ENCODE measurements at places on chromosomes 16 and 17.

GRCh38 chr16:53202398-53202797 is 147.6 kb downstream of the CHD9 start:
- no peak for DNase-seq

DNA sequence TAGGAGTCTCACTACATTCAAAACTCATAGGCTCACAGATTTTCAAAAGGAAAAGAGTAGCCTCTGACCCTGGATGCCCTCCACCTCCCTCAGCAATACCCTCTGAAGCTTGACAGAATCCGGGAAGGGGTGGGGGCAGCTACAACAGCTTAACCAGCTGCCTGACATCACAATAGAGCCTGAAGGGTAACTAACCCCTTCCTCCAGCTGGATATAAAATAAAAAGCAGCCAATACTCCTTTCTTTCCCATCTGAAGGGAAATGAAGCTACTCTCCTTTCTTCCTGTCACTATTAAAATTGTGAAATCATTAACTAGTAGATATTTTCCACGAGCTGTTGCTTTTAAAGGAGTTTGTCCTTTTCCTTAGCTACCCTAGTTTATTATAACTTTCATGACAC is 24.0 kb downstream of the USP31 start:
- DNase-seq: no peak

- DNase-seq: no peak
These were observed 40.4 kb upstream of the HELZ start for GRCh38 chr17:67285360-67285759.

DNA sequence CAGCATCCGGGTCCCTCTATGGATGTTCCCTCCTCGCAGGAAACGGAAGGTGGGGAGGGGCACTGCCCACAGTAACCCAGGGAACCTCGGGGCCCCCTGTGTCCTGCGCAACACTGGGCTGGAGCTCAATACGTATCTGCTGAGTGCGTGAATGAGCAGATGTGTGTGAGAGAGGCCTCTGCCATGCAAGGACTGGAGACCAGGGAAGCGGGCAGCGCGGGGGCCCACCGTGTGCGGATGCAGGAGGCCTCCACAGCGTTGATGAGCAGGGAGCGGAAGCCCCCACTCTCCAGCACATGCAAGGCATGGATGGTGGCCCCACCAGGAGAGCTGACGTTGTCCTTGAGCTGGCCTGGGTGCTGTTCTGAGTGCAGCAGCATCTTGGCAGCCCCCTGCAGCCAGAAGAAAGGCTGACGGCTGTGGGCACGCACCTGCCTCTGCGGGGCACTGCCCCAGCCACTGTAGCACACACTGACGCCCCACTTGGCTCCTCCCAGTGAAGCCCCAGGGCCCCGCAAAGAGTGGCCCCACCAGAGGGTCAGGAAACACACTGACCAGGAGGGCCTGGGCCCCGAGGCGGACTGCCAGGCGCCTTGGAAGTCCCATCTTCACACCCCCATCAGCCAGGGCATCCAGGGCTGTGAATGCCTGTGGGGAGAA is 2.9 kb downstream of the PYCR1 start:
- no peak for DNase-seq

DNA sequence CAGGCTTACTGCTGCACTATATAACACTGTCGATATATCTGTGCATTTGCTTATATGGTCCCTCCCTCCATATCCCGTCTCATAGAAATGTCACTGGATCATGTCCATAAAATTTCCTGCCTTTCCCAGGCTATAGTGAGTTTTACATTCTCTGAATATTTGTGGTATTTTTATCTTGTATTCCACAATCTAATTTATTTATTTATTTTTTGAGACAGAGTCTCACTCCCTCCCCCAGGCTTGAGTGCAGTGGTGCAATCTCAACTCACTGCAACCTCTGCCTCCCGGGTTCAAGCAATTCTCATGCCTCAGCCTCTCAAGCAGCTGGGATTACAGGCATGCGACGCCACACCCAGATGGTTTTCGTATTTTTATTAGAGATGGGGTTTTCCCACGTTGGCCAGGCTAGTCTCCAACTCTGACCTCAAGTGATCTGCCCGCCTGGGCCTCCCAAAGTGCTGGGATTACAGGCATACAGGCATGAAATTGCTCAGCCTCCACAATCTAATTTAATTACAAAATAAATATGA is 12.9 kb downstream of the TRIM37 start:
- no peak for DNase-seq

GRCh38 chr17:557371-557770 is 157.3 kb downstream of the VPS53 start:
- no peak for DNase-seq

GRCh38 chr17:41663451-41664171 is 25.1 kb upstream of the EIF1 start:
- DNase-seq: no peak

- no peak for DNase-seq
These were observed 34.4 kb downstream of the WDR59 start for GRCh38 chr16:74950511-74950910.

GRCh38 chr17:51057534-51057933 is 63.1 kb downstream of the SPAG9 start:
- DNase-seq: no peak

GRCh38 chr16:46774743-46775177 is 26.6 kb upstream of the MYLK3 start:
- no peak for DNase-seq

DNA sequence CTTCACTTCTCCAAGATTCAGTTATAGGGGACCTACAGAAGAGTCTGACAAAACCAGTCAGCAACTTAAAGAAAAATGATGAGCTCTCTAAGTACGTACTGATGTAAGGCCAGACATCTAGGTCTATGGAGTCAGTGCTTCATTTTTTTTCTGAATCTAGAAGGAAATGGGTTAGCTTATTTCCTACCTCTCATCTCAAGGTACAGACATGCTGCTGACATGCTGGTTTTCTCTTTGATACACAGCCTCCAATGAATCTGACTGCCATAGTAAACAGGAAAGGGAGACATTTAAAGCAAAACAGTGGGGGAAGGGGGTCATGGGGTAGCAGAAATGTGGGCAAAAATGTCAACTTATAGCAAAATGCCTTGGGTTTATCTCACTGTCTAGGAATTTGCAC is 16.4 kb downstream of the CDR2 start:
- no peak for DNase-seq

DNA sequence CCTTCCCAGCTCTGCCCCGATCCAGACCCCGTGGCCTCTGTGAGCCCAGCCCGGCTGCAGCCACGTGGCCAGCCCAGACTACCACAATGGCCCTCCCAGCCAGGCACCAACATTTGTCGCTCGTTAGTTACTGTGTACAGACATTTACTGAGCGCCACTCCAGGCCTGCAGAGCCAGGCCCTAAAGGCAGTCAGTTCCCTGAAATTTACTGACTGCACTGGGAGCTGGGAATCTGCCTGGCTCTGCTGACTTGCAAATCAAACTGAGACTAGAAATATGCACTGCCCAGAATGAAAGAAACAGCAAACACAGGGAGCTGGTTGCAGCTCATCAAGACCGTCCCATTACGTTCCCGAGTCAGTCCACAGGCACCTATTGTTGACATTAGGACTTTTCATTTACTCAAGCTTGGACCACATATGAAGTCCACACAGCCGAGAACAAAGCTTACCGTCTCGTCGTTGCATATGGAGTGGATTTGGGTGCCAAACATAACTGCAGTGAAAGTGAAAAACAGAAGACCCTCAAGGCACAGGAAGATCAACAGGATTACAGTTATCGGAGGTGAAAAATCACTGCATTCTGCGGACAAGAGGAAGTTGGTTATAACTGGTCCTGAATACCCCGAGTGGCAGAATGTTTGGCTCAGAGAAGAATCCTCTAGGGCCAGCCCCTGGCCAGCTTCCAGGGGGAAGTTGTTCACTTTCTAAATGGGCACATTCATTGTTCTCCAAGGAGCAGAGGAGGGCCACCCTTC is 34.5 kb downstream of the ZDHHC7 start:
- DNase-seq: no peak

- DNase-seq: no peak
These were observed 142.2 kb upstream of the HS3ST3A1 start for GRCh38 chr17:13743906-13744305.

DNA sequence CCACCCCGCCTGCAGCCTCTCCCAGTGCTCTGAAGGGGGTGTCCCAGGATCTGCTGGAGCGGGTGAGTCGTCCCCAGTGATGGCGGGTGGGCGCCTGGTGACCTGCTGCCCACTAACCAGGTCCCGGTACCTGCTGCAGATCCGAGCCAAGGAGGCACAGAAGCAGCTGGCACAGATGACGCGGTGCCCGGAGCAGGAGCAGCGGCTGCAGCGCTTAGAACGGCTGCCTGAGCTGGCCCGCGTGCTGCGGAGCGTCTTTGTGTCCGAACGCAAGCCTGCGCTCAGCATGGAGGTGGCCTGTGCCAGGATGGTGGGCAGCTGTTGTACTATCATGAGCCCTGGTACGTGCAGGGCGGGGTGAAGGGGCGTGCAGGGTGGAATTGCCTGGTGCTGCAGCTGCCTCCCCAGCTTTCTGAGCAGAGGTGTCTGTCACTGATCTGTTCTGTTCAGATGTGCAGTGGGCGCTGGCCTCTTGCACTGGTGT is 3.6 kb downstream of the CDT1 start:
- DNase-seq: no peak

DNA sequence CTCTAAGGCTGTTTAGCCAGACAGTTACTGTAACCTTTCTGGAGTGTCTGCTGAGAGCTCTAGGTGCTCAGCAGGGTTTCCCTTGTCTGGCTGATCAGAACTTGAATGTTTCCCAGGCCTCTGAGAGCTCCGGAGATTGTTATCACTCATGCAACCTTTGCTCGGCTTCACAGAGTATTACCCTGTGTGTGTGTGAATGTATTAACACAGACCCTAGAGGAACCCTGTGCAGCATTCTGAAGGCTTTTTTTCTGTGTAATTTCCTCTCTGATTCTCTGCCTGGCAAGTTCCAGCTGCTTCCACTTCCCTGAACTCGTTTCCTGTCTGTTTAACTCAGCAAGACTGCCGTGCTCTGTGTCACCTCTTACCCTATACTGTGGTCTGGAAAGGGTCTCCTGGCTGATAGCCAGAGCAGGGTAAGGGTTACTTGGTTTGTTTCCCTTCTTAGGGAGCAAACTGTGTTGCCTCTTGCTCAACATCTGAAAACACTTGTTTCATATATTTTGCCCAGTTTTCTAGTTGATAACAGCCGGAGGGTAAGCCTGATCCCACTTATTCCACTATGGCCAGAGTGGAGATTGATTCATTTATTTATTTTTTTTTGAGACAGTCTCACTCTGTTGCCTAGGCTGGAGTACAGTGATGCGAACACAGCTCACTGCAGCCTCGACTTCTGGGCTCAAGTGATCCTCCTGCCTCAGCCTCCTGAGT is 21.7 kb downstream of the PRMT7 start:
- no peak for DNase-seq

GRCh38 chr16:87447323-87447722 is 45.5 kb downstream of the ZCCHC14 start:
- DNase-seq: no peak

DNA sequence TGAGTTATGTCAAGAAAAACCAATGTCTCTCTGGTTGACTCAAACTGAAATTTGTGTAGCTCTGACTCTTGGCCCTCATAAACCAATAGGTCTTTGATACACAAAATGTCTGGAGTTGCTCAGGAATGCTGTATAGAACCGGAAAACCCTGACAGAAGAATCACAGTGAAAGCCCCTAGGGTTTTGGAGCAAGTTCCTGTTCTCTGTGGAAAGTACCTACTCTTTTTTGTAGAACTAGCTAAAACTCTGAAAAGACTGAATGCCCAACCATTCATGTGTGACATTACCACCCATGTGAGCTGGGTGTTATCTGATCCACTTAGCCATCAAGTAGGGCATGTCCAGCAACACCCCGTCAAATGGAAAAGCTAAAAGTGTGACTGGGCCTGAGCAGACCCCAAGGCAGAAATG is 28.8 kb downstream of the CCL4 start:
- DNase-seq: no peak

- no peak for DNase-seq
These were observed 30.9 kb downstream of the SOCS1 start for GRCh38 chr16:11224894-11225676.

GRCh38 chr16:69204172-69204571 is 17.2 kb downstream of the SNTB2 start:
- no peak for DNase-seq

- DNase-seq: no peak
These were observed 637 bp upstream of the HDAC5 start for GRCh38 chr17:44124118-44124438.

- DNase-seq: no peak
These were observed 29.3 kb downstream of the GINS3 start for GRCh38 chr16:58421529-58421928.

DNA sequence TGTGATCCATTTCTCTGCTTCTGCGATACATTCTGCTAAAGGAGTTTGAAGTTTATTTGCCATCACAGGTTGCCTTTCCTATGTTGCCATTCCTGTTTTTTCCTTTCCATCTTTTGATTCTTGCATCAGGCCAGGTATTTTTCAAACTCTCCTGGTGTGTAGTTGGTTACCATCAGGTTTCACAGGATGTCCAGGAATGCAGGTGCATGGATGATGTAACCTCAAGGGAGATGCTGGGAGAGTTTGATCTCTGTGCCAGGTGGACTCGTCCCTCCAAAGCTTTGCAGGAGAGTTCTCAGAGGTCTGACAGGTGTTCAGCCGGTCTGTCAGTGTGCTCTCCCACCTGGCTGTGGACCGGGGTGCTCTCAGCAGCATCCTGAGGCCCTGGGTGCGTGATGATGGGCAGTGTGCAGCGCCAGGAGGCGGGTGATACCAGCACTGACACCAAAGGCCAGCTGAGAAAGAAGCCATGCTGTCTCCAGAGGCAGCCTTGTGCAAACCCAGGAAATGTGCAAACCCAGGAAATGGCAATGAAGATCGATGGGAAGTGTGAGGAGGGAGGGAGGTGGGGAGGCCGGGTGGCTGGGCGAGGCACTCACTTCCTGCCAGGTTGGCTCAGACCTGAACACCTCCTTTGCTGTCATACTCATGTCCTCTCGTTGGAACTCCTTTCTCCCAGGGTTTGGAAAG is 1.7 kb downstream of the ATP2C2 start:
- DNase-seq: no peak

DNA sequence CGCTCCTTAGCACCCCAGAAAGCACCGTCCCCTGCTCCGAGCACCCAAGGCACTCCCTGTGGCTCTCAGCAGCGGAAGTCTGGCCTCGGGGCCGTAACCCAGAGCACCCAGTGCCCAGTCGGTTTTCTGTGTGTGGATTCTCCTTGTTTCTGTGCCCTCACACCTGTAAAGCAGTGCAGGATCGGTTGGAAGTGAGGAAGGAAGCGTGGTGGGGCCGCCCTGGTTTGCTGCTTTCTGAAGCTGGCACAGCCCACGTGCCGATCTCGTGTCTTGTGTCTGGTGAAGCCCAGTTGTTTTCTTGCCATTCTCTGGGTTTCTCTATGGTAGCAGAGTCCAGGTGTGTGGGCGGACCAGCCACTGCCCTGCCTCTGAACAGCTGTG is 3.7 kb downstream of the ACSF3 start:
- no peak for DNase-seq

- DNase-seq: no peak
These were observed 250.1 kb upstream of the CDH5 start for GRCh38 chr16:66116163-66117002.

Measured in osteocyte (in vitro differentiated cells).